A549 treated with dexamethasone at 1 μM for 4 hours (cell line): ENCODE measurements at places on chromosomes 5 and 9. TPM values are rescaled to one million over a fixed set of nuclear protein-coding genes. Genes with fewer than 3 reads are reported as not detected.

AGXT2 gene
- not detected in 5 replicates for total RNA-seq

WDR38 gene
- total RNA-seq, result 0.07 to 0.28 TPM (median 0.16 TPM) in 4 of 5 replicates, not detected in the other

PLAC8L1 gene
- total RNA-seq, result 0.21 to 0.38 TPM (median 0.27 TPM) in 3 of 5 replicates, not detected in the others

SPINK1 gene
- 0.54 to 1.4 TPM (median 0.82 TPM) in 5 replicates for total RNA-seq

ARID3C gene
- 0.17 to 0.25 TPM (median 0.20 TPM) in 5 replicates for total RNA-seq

GPR150 gene
- total RNA-seq, result 0.06 to 0.20 TPM (median 0.13 TPM) in 5 replicates

FOXD1 gene
- total RNA-seq, result 14.5 to 16.5 TPM (median 15.8 TPM) in 5 replicates
